ENCODE measurements at places on chromosomes 3 and 15. TPM values are rescaled to one million over a fixed set of nuclear protein-coding genes. Genes with fewer than 3 reads are reported as not detected.
A peak's percentile ranks its signal among the peaks of the same experiment; 100 is the strongest.

DNA sequence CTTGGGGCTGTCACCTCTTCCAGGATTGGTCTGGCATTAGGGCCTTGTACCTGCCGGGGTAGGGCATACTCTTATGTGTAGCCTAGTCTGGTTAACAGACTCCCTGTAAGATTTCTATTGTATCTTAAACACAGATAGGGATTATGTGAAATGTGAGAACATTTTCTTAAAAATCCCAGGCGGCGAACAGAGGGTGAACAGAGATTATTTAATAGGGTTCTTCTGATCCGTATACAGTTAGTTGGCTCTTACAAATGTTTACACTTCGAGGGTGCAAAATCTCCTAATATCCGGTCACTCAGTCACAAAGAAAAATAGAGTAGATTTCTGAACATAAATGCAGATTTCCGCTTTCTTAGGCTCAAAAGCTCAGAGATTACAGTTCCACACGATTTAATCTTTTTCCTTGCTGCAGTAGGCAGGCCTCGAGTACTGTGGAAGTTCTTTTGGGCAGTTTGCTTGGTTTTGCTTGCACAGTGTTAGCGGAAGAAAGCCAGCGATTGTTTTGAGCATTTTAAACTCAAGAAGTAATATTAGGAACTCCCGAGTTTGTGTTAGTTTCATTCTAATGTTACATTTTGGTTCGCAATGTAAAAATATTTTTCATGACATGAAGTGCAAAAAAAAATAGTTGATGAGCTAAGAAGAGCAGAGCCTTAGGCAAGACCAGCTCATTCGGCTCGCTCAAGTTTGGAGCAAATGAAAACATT, 993 bp downstream of the PLCL2 start:
- H3K4me3 ChIP-seq = no peak overlapping the region
- peaks cover 19% of the 10 kb centered on the region for H3K27me3 ChIP-seq
- peaks cover 4% of the 10 kb centered on the region for H3K4me1 ChIP-seq
- no peak for DNase-seq
- H3K36me3 ChIP-seq = no peaks in the 10 kb centered on the region

DNA sequence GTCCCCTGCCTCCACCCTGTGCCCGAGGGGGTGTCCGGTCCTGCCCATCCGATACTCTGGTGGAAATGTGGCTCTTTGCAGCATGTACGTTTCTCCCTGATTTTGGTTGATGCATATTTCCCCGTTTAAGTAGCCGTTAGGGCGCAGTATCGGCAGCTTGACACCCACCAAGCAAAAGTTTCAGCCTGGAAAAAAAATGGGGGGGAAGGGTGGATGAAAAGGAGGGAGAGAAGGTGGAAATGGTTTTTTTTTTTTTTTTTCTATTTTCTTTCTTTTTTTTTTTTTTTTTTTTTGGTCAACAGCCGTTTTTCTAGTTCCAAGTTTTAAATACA, 1.3 kb downstream of the RAP2B start:
- H3K36me3 ChIP-seq = peaks cover 4% of the 10 kb centered on the region
- H3K27me3 ChIP-seq = no peaks in the 10 kb centered on the region
- no peak for DNase-seq
- peaks cover 30% of the 10 kb centered on the region for H3K4me1 ChIP-seq

DNA sequence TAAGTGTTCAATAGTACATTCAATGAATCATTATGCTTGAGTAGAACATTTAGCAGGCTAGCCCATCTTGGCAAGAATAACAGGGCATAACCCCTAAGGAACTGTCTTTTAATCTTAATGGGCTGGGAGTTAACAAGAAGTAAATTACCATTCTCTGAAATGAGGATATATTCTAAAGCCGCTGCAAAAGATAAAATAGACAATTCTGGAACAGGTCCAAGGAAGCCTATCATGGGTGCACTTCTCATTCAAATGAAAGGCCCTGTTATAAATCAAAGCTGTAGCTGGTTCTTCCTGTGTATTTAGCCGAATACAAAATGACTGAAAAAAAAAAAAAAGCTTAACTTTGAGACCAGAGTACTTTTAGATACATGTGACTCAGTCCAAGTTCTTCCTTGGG, 15.6 kb downstream of the MTHFS start:
- H3K4me3 ChIP-seq = no peak overlapping the region
- no peak for DNase-seq
- no peaks in the 10 kb centered on the region for H3K4me1 ChIP-seq
- H3K27me3 ChIP-seq = no peaks in the 10 kb centered on the region

DNA sequence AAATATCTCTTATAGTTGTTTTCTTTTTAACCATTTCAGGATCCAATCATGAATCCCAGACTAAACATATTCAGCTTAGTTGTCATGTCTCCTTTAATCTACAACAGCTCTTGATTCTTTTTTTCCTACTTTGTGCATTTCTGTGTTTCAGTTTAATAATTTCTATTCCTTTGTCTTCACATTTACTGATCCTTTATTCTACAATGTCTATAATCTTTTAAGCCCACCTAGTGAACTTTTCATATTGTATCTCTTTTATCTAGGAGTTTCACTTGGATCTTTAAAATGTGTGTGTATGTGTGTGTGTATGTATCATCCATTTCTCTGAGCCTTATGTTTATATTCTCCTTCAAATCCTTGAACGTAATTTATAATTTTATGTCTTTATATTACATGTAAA, 70.1 kb downstream of the RNF13 start:
- no peaks in the 10 kb centered on the region for H3K4me1 ChIP-seq
- H3K4me3 ChIP-seq = no peak overlapping the region
- H3K27me3 ChIP-seq = no peaks in the 10 kb centered on the region
- no peaks in the 10 kb centered on the region for H3K36me3 ChIP-seq
- no peak overlapping the region for H3K27ac ChIP-seq

- peak overlapping the region; percentile 76 for H3K27ac ChIP-seq
- no peaks in the 10 kb centered on the region for H3K27me3 ChIP-seq
- H3K36me3 ChIP-seq = no peaks in the 10 kb centered on the region
These were observed 647.9 kb downstream of the GRM7 start for GRCh38 chr3:7508821-7509220.

GRCh38 chr3:112761062-112761638, 85.5 kb downstream of the CD200R1L start:
- H3K27me3 ChIP-seq = no peaks in the 10 kb centered on the region
- DNase-seq = no peak
- no peak overlapping the region for H3K27ac ChIP-seq
- peaks cover 14% of the 10 kb centered on the region for H3K4me1 ChIP-seq
- no peaks in the 10 kb centered on the region for H3K36me3 ChIP-seq
- no peak overlapping the region for H3K4me3 ChIP-seq

DNA sequence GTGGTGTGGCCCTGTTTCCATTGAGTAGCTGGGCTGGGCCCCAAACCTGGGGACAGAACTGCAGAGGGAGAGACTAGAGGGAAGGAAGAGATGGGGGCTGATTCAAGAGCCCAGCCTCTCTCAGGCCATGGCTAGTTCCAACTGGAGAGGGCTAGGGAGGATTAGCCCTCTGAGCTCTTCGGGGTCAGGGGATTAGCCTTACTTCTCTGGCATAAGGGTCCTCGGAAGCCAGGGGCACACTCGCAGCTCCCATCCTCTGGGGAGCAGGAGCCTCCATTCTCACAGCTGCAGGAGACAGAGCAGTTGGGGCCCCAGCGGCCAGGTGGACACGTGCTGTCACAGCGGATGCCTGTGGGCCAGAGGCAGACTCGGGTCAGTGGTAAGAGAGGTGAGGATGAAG, 53.3 kb downstream of the RAB11A start:
- no peaks in the 10 kb centered on the region for H3K36me3 ChIP-seq
- no peak overlapping the region for H3K4me3 ChIP-seq
- H3K27me3 ChIP-seq = no peaks in the 10 kb centered on the region
- H3K27ac ChIP-seq = no peak overlapping the region
- H3K4me1 ChIP-seq = no peaks in the 10 kb centered on the region

GRCh38 chr3:195240171-195240701, 30.7 kb downstream of the XXYLT1 start:
- DNase-seq = no peak
- H3K4me1 ChIP-seq = peaks cover 5% of the 10 kb centered on the region
- no peak overlapping the region for H3K4me3 ChIP-seq
- no peaks in the 10 kb centered on the region for H3K36me3 ChIP-seq
- no peak overlapping the region for H3K27ac ChIP-seq
- H3K27me3 ChIP-seq = no peaks in the 10 kb centered on the region

DNA sequence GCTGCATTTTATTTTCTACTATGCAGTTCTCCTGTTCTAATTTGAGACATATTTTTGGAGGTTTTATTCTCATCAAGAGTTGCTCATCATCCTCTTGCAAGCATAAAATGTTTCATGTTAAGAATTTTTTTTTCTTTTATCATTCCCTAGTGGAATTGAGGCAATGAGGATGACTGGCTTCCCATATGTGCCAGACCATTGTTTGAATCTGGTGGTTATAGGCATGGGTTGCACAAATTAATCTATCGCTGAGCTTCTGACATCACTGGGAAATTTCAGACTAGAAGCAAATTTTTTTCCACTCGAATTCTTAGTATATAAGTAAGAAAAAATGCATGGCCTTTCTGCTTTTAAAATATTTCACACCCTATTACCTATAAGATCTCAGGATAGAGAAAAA, 279.1 kb upstream of the PLSCR5 start:
- H3K27me3 ChIP-seq = no peaks in the 10 kb centered on the region
- H3K4me3 ChIP-seq = no peak overlapping the region
- H3K27ac ChIP-seq = no peak overlapping the region
- no peak for DNase-seq

DNA sequence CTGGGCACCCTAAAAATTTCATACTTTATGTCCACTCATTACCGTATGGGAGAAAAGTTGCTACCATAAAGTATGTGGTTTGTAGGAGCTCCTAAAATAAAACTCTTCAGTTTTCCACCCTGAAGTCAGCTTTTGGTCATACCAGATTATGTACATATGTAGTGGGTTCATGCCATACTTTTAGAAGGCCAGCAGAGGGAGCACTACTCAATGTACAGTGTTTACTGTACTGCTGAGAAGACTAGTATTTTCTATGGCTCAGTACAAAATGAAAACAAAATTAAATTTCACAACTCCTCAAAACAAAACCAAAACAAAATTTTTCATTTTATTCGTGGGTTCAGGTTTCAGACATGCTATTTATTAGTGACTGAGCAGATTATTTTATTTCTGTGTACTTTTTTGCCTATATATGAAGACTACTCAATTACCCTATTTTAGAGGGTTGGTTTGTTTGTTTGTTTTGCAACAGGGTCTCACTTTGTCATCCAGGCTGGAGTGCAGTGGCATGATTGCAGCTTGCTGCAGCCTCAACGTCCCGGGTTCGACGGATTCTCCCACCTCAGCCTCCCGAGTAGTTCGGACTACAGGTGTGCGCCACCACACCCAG, 24.3 kb downstream of the NXPE3 start:
- no peak overlapping the region for H3K27ac ChIP-seq
- H3K4me3 ChIP-seq = no peak overlapping the region
- no peaks in the 10 kb centered on the region for H3K27me3 ChIP-seq

- peaks cover 9% of the 10 kb centered on the region for H3K4me1 ChIP-seq
- no peaks in the 10 kb centered on the region for H3K36me3 ChIP-seq
- no peak overlapping the region for H3K27ac ChIP-seq
- no peak overlapping the region for H3K4me3 ChIP-seq
- peaks cover 9% of the 10 kb centered on the region for H3K27me3 ChIP-seq
- no peak for DNase-seq
These were observed 120.5 kb downstream of the FOXB1 start for GRCh38 chr15:60124460-60125070.

DNA sequence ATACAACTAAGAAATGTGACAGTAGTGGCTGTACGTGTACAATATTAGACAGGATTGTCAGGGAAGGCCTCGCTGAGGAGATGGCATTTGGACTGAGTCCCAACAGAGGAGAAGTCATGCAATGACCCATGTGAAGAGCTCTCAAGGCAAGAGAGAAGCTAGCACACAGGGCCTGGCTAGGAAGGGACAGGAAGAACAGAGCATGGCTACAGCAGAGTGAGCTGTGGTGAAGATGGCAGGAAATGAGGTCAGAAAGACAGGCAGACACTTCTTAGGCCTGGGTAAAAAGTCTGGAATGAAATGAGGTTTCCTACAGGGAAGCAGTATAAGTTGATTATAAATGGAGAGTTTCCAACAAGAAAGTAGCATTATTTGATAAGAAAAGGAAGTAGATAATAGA, 33.2 kb upstream of the LEKR1 start:
- peaks cover 39% of the 10 kb centered on the region for H3K4me1 ChIP-seq
- H3K4me3 ChIP-seq = no peak overlapping the region
- DNase-seq = no peak

- no peak overlapping the region for H3K4me3 ChIP-seq
- H3K27ac ChIP-seq = no peak overlapping the region
- H3K4me1 ChIP-seq = peaks cover 3% of the 10 kb centered on the region
- no peak for DNase-seq
These were observed 482.6 kb upstream of the TPRG1 start for GRCh38 chr3:188689101-188689574.

- peak overlapping the region; percentile 94 for H3K4me3 ChIP-seq
- peaks cover 23% of the 10 kb centered on the region for H3K4me1 ChIP-seq
- no peak for DNase-seq
- peaks cover 2% of the 10 kb centered on the region for H3K36me3 ChIP-seq
- no peaks in the 10 kb centered on the region for H3K27me3 ChIP-seq
These were observed 736 bp downstream of the IREB2 start for GRCh38 chr15:78438619-78439285.

The IDH2 gene
- 28.3 TPM for polyA plus RNA-seq

The NDN gene
- 0.75 TPM for polyA plus RNA-seq

The STRA6 gene
- polyA plus RNA-seq = not detected

The TMOD2 gene
- 5.2 TPM for polyA plus RNA-seq

All from keratinocyte (primary cell).